ENCODE measurements at places on chromosomes 13 and 19. TPM values are rescaled to one million over a fixed set of nuclear protein-coding genes. Genes with fewer than 3 reads are reported as not detected.

NOVA2 gene
- not detected for total RNA-seq

CYP2A7 gene
- not detected for total RNA-seq

FUT6 gene
- not detected for total RNA-seq

SIGLEC9 gene
- total RNA-seq = not detected

Data from activated B cell treated with CpG ODN at 0.5 μM for 24 hours (primary cell).